ENCODE measurements at places on chromosomes 7 and 10. TPM values are rescaled to one million over a fixed set of nuclear protein-coding genes. Genes with fewer than 3 reads are reported as not detected.

GRCh38 chr7:110856704-110857103 lies 234.2 kb upstream of the LRRN3 start:
- no peak for DNase-seq
- H3K4me1 ChIP-seq = no peaks in the 10 kb centered on the region
- no peaks in the 10 kb centered on the region for H3K27me3 ChIP-seq
- no peak overlapping the region for H3K4me3 ChIP-seq
- no peaks in the 10 kb centered on the region for H3K36me3 ChIP-seq

- H3K4me3 ChIP-seq = no peak overlapping the region
- no peak for DNase-seq
- H3K36me3 ChIP-seq = no peaks in the 10 kb centered on the region
- no peaks in the 10 kb centered on the region for H3K4me1 ChIP-seq
- H3K27ac ChIP-seq = no peak overlapping the region
These were observed 283.7 kb downstream of the BMPER start for GRCh38 chr7:34189031-34189430.

DNA sequence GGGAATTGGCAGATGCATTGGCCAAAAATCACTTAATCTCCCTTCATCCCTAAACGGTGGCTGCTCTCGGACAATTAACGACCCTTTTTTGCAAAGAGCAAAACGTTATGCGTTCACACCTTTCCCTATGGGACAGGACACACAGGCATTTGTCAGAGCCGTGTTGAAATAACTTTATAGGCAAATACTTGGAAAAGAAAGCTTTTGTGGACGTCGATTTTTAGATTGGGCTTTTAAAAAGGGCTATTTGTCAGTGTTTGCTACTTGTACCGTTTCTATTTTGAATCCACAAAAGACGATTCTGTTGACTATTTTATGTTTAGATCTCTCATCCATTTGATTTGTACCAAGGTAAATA lies 245.6 kb downstream of the SLC25A13 start:
- H3K36me3 ChIP-seq = no peaks in the 10 kb centered on the region
- H3K4me3 ChIP-seq = peak overlapping the region; percentile 81
- H3K27ac ChIP-seq = no peak overlapping the region
- peaks cover 11% of the 10 kb centered on the region for H3K4me1 ChIP-seq
- peaks cover 19% of the 10 kb centered on the region for H3K27me3 ChIP-seq

DNA sequence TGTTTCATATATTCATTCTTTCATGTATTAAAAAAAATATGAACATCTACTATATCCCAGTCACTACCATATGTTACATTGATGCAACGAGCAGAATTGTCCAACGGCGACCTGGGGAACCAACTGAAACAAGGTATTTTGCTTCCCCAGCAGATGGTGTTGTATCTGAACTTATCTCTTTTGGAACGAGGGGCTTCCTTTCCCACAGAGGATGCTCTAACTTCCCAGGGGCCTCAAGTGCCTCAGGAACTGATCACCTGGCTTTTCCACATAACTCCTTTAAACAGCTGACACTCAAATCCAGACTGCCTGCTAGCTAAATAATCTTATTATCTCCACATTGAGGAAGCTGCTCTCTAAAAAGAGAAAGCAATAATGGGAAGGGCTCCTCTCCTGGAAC lies 259.3 kb downstream of the HTR7 start:
- DNase-seq = no peak
- peaks cover 17% of the 10 kb centered on the region for H3K27me3 ChIP-seq
- no peaks in the 10 kb centered on the region for H3K36me3 ChIP-seq
- H3K27ac ChIP-seq = no peak overlapping the region
- no peaks in the 10 kb centered on the region for H3K4me1 ChIP-seq

GRCh38 chr7:25314094-25314730 lies 85.9 kb upstream of the NPVF start:
- H3K27ac ChIP-seq = no peak overlapping the region
- H3K4me1 ChIP-seq = no peaks in the 10 kb centered on the region
- peaks cover 2% of the 10 kb centered on the region for H3K27me3 ChIP-seq

DNA sequence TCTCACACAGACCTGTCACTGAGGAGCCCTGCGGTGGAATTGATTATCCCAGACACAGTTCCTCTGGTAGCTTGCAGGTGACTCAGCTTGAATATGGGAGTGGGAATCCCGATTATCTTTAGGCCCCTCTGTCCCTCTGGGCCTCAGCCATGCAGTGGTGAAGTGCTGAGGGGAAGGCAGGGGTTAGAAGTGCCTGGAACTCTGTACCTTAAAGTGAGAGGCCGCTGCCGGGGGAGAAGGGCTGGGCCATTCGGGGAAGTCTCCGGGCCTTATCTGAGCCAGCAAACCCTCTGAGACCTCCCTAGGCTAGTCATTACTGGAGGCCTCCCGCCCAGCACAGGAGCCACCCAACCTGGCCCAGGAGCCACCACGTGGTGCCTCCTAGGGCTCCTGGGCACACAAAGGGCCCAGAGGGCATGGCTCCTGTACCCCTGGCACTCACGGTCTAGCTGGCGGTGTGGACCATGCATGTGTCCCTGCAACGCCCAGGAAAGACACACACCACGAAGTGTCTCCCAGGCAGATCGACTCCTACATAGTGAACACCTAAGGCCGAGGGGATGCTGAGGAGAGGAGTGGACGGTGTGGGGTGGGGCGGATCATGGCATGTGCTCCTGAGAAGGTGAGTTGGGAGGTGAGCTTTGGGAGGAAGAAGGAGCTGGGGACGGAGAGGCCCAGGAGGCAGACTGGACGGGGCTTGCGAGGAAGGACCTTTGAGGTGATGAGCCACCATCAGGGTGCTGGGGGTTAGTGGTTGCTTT lies 56.2 kb downstream of the HK1 start:
- H3K4me3 ChIP-seq = peak overlapping the region; percentile 80
- no peaks in the 10 kb centered on the region for H3K36me3 ChIP-seq
- DNase-seq = no peak
- peak overlapping the region; percentile 94 for H3K27ac ChIP-seq
- H3K4me1 ChIP-seq = peaks cover 82% of the 10 kb centered on the region
- H3K27me3 ChIP-seq = no peaks in the 10 kb centered on the region

DNA sequence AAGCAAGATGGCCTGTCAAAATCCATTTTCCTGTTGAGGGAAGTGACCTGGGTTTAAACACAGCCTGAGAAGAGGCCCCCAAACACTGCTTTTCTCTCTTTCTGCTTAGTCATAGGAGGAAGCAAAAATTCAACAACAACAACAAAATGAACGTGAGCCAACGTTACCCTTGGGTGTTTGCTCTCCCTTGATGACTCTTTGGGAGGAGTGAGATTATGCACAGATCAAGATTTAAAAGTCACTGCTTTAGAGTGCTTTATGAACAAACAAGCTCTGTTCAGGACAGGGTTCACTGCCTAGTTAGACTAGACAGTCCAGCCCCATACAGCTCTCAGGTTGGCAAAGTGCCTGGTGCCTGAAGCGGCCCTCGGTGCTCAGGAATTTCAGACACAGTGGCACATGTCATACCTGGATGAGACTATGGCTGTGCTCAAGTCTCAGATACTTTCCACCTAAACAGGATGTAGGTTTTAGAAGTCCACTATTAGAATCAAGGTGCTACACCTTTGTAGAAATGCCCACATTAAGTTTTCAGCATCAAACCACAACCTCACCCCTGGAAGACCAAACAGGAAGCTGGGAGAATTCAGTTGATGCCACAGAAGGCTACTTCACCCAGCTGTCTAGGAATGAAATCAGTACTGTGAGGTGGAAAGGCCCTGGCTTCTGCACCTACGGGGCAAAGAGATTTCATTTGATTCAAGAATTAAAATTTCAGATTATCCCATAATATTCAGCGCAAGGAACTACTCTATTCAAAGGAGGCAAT lies 38.7 kb downstream of the DENND11 start:
- DNase-seq = no peak
- H3K27me3 ChIP-seq = no peaks in the 10 kb centered on the region
- H3K4me3 ChIP-seq = no peak overlapping the region
- H3K27ac ChIP-seq = peak overlapping the region; percentile 81

DNA sequence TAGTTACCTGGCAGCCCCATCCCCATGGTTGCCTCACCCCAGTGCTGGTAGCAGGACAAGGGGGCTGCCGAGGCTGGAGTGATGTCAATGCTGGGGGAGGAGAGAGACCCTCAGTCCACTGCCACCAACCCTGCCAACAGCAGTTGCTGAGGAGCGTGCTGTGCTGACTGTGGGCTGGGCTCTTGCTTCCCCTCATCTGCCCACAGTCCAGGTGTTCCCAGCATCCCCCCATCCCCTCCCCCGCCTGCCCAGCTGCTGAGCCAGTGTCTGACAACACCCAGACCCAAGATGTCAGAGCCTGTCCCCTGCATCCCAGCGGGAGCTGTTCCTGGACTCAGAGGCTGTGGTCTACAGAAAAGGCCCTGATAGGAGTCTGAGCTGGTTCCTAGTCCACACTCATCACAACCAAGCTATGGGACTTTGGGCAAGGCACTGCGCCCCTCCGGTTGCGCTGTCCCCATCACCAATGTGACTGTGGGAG lies 14.6 kb upstream of the PSAP start:
- no peaks in the 10 kb centered on the region for H3K4me1 ChIP-seq
- no peak for DNase-seq
- no peaks in the 10 kb centered on the region for H3K36me3 ChIP-seq
- H3K27ac ChIP-seq = no peak overlapping the region

GRCh38 chr7:131498237-131498885 lies 58.1 kb downstream of the PODXL start:
- DNase-seq = no peak
- peak overlapping the region; percentile 66 for H3K27ac ChIP-seq
- H3K4me3 ChIP-seq = no peak overlapping the region
- peaks cover 31% of the 10 kb centered on the region for H3K4me1 ChIP-seq

The TRIL gene
- not detected for polyA plus RNA-seq

The MORN4 gene
- 6.2 TPM for polyA plus RNA-seq

The VPS37D gene
- polyA plus RNA-seq = 0.14 TPM

All from naive thymus-derived CD8-positive, alpha-beta T cell (primary cell).